ENCODE measurements at places on chromosomes 3 and 15.

DNA sequence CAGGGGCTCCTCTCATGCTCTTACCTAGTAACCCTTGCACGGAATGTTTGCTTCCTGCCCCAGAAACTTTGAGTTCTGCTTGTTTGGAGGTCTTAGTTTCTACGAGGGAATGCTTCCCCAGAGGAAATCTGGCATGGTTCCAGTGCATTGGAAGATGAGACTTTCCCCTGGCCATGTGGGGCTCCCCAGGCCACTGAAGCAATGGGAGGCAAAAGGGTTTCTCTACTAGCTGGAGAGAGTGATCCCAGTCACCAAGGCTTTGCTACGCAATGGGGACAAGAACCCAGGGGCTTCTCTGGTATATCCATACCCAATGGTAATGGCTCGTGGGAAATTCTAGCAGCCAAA lies 44.2 kb upstream of the RPL32 start:
- no peak for DNase-seq

- no peak for DNase-seq
Observed at GRCh38 chr15:49793943-49794342, 173.1 kb downstream of the DTWD1 start.

DNA sequence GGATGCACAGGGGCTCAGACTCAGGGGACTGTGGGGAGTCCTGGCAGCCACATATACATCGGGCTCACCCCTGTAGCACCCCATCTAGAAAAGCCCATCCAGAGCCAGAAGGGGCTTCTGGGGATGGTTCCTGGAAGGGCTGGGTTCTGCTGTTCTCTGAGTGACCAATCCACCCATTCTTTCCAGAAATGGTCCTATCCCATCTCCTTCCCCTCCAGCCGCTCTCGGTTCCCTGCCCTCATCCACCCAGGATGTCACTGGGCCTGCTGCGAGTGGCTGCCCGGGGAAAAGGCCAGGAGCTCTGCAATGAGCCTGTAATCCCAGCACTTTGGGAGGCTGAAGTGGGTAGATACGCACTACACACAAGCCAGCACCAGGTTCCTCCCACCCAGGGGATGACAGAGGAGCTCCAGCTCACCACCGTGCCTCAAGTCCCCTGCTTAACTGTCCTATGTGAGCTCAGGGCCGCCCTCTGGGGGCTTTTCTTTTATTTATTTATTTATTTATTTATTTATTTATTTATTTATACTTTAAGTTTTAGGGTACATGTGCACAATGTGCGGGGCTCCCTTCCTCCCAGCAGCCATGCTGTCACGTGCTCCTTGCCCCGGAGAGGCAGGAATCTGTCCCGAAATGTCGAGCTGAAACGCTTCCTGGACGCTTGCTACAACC lies 13.6 kb upstream of the CSK start:
- no peak for DNase-seq

- DNase-seq, result no peak
Observed at GRCh38 chr15:38512901-38513300, 51.7 kb downstream of the RASGRP1 start.

DNA sequence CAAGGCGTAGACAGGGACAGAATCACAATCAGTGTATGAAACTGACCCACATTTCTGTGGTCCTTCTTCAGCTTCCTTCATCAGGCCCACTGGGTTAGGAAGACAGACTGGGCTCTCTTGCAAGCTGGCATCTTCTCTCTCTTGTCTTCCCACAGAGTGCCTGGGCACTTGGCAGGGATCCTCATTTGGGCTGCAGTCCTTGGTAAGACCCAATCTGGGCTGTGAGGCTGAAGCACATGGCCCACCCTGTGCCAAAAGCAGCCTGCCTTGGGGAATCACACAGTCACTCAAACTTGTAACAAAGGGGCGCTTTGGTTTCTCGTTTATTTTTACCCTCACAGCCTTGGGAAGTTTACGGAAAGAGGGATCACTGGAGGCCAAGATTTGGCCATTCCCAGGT lies 8.2 kb upstream of the EPHB3 start:
- DNase-seq, result no peak

- no peak for DNase-seq
Observed at GRCh38 chr3:78911394-78911793, 856.4 kb downstream of the ROBO1 start.

- DNase-seq, result no peak
Observed at GRCh38 chr3:115615001-115615814, 8.1 kb upstream of the GAP43 start.

- DNase-seq, result no peak
Observed at GRCh38 chr3:69934398-69934797, 65.1 kb upstream of the SAMMSON start.

DNA sequence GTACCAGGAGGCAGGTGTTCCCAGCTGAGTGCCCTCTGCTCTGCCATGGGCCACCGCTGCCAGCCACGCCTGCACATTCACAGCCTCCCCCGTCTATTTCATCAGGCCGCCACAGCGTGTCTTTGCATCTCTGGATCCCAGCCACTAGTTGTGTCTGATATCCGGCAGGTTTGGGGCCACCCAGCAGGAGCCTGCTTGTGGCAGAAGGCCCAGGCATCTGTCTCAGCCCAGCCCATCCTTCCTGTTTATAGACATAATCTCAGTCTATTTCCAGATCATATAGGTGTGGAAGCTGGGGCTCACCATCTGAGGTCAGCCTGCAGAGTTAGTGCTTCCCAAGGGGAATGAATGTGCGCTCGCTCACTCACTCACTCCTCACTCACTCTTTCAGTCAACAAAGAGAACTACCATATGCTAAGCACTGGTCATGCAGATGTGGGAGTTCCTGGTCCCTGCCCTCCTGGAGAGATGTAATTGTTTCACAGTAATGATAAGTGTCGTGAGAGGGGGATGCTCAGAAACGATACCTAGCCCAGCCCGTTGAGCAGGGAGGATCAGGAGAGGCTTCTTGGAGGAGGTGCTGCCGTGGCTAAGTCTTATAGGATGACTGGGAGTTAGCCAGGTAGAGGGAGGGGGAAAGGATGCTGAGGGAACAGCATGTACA lies 60.6 kb downstream of the FGD5 start:
- peak; percentile 61 for DNase-seq

- DNase-seq, result no peak
Observed at GRCh38 chr3:142563496-142563997, 15.0 kb downstream of the ATR start.

DNA sequence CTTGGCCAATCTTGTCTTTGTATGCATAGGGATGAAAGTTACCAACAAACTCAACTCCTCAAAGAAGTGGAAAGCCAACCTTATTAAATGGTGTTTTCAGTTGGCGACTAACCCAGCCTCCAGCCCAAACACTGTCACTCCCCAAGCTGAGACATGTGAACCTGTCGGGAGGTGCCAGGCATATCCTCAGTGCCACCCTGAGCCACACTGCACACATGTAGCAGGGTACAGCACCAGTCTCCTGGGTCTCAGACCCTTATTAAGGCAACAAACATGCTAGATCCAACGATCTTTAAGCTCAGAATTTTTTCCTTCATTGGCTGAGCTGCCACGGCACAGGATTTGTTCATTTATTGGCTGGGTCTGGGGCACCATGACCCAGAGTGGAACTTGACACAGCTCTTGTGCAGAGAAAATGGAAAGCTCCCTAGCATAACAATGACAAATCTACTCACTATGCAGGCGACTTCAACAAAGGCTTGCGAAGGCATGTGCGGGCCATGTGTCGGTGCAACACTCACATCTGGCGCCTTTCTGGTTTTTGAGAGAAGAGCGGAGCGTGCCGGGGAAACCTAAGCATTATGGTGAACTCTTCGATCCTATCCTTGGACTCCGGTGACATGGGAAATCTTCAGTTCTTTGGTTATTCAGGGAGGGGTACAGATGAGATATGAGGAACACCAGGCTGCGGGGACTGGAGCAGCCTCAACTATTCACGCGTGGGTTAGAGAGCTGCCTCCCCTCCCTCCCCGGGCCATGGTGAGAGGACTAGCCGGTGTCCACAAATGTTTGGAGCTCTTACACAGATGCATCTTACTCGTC lies 190.1 kb downstream of the FAM43A start:
- DNase-seq, result no peak

GRCh38 chr3:123479891-123480290 lies 31.0 kb upstream of the ADCY5 start:
- DNase-seq, result no peak

DNA sequence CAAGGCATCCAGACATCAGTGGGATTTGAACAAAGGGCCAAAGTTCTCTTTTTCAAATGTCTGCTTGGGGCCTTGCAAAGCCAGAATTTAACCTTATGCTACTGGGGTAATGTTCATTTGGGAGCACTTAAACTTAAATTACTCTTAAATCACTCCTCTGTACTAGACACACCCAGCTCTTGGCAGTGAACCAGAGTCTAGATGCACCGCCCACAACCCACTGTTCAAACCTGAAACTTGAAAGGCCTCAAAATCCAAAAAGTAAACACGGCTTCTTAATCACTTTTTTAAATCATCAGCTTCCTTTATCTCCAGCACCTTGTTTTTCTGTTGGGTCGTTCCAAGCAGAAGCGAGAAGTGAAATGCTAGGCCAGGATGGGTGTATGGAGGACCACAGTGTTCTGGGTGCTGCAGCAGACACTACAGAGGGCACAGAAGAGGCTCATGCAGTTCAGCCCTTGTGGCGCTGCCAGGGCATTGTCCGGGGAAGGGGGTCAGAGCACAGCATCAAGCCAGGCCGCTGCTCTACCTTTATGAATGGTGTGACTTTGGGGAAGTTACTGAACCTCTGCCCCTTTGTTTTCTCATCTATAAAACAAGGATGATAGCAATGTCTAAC lies 28.8 kb downstream of the MECOM start:
- no peak for DNase-seq

DNA sequence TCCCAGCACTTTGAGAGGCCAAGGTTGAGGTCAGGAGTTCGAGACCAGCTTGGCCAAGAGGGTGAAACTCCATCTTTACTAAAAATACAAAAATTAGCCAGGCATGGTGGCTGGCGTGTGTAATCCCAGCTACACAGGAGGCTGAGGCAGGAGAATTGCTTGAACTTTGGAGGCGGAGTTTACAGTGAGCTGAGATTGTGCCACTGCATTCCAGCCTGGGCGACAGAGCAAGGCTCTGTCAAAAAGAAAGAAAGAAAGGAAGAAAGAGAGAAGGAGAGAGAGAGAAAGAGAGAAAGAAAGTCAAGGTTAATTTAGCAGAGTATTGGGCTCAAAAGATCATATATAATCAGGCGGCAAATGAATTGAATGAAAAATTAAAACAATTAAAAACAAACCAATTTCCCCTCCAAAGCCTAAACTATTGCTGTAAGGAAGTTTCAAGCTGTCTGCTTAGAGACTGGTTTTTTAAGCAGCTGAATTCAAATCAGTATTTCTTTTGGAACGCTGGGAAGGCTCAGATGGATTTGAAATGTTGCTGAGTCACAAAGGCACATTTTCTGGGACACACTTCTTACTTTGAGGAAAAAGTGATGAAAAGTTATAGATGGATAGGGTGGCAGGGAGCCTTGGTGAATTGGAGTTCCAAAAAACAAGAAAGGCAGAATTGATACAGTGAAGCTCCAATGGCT lies 81.3 kb upstream of the BHLHE40 start:
- no peak for DNase-seq

GRCh38 chr3:142888099-142888480 lies 793 bp downstream of the PCOLCE2 start:
- peak; percentile 64 for DNase-seq

GRCh38 chr3:70053293-70053692 lies 53.8 kb downstream of the SAMMSON start:
- no peak for DNase-seq

- DNase-seq, result peak; percentile 57
Observed at GRCh38 chr3:129195731-129196256, 12.1 kb upstream of the CNBP start.

DNA sequence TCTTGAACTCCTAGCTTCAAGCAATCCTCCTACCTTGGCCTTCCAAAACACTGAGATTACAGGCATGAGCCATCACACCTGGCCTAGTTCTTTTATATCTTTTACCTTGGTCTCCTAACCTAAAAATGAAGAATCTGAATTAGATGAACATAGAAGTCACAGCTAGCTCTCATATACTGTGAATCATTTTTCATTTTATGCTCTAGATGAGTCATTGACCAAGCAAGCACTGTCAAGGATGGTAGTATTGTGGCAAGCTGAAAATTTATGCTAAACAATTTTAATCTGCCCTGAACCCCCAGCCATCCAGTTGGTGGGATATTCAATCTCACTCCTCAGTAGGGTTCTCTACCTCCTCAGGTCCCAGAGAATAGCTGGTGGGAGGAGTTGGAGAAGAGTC lies 48.3 kb upstream of the DNAJC13 start:
- no peak for DNase-seq

- DNase-seq, result no peak
Observed at GRCh38 chr3:49121132-49121736, 611 bp upstream of the USP19 start.

- DNase-seq, result no peak
Observed at GRCh38 chr3:77799278-77799677, 759.4 kb downstream of the ROBO2 start.

GRCh38 chr3:37913522-37913921 lies 51.8 kb downstream of the CTDSPL start:
- no peak for DNase-seq

DNA sequence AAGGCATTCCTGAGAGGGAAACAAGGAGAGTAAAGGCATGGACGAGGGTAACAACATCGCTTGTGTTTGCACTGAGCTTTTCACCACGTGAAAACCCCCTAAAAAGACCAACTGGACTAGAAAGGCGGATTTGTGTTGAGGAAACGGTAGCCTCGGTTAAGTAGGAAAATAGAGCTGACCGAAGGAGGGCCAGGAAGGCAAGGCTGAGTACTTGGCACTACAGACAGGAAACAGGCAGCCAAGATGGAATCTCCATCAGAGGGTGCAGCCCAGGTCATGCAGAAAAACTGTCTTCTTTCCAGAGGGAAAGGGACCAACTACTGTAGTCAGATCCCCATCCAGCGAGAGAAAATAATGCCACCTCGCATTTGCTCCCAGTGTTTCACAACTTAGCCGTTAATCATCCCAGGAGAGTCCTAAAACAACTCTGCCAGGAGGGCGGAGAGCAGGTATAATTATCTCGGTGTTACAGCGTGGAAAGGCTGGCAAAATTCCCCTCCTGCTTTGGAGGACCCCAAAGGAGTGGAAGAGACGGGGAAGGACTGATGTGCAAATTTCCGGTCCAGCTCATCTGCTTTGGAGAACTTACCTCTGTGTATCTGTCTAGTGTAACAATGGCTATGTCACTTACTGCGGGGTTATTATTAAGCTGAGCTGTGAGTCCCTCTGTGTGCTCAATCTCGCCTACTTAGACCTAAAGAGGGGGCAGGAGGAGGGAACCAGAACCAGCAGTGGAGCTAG lies 77.2 kb downstream of the MYO1E start:
- DNase-seq, result no peak

- no peak for DNase-seq
Observed at GRCh38 chr3:142098964-142099363, 50.4 kb downstream of the TFDP2 start.

- DNase-seq, result peak; percentile 51
Observed at GRCh38 chr15:73994912-73995622, 551 bp downstream of the PML start.

GRCh38 chr3:107268469-107268868 lies 108.8 kb upstream of the CCDC54 start:
- DNase-seq, result no peak

Measured in Right ventricle myocardium superior (tissue), 1 donor.